ENCODE measurements at places on chromosomes 7 and 10.
A peak's percentile ranks its signal among the peaks of the same experiment; 100 is the strongest.

DNA sequence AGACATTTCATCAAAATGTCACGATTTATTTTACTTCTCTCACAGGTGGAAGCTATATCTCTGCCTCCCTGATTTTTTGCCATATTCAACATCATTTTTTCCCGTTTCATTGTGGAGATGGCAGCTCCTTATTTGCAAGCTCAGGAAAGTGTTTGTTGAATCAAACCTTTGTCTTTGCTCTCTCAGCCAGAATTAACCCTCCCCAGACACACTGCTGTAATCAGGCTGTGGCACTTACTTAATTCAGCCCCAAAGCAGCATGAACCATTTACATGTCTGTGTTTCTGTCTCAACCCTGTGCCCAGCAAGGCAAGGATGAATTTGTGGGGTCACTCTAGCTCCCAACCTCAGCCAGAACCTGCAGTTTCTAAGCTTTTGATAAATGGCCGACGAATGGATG is 397.2 kb downstream of the TCERG1L start:
- DNase-seq, result no peak

- DNase-seq, result no peak
These were observed 6.9 kb upstream of the UNC5B start for GRCh38 chr10:71205468-71205867.

GRCh38 chr10:103663236-103663635 is 169.7 kb downstream of the NEURL1 start:
- no peak for DNase-seq

GRCh38 chr10:79084012-79084971 is 15.5 kb downstream of the ZMIZ1 start:
- no peak for DNase-seq

DNA sequence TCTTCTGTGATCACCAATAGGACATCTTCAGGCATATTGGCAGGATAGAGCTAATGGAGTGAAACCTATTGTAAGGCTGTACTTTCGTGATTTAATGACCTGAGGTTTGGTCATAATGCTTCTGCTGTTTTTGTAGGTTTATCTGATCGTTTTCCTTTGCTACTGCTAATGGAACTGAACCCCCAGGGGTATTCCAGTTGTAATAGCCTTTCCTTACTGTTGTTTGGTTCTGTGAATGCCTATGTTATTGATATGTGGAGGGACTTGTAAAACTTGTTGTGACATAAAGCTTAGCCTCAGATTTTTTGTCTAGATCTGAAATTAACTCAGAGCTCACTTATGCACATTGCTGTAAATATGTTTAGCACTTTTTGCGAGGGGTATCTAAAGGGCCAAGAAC is 10.9 kb upstream of the VWA2 start:
- DNase-seq, result no peak

GRCh38 chr10:7484456-7485243 is 73.8 kb upstream of the SFMBT2 start:
- peak; percentile 6 for DNase-seq

DNA sequence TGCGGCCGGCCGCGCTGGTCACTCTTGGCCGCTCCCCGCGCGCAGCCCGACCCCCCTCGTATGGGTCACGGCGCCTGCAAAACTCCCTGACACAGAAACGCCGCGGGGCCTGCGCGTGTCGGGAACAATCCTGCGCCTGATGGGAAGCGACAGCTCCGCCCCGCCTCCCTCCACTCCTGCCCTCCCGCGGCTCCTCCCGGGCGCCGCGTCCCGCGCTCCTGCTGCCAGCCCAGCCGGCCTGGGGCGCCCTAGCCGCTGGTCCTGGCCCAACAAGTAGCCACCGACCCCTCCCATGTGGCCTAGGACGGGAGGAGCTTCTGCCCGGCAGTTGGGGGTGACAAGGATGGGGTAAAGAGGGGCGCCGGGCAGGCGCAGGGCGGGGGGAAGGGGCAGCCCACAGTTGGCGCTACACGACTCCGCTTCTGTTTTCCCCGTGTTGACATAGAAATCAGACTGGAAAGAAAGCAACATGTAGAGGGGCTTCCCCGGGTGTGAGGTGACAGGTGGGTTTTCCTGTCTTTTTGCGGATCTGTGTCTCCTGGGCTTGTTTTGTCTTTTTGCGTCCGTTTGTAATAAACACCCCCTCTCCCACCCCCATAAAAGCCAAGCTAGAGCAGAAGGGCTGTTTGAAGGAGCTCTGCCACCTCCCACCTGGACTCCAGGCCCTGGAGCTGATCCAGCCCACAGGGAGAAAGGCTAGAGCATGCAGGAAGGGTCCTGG is 35.1 kb upstream of the PAX2 start:
- DNase-seq, result peak; percentile 35

DNA sequence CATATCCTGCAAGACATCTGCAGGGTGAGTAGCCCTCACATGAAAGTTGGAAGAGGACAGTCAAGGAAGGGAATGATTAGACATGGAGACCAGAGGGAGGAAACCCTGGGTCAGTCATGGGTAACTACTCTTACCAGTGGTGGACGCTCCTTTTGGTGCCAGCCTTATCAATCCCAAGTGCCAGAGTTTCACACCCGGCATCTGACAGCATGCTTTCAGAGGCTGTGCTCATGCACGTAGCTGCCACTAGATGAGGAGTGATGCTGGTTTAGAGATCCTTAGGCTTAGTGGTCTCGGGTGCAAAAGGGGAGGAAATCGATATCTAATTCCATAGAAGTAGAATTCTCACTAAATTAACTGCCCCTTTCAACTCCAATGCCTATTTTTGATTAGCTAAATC is 100.8 kb downstream of the PLCE1 start:
- DNase-seq, result no peak

DNA sequence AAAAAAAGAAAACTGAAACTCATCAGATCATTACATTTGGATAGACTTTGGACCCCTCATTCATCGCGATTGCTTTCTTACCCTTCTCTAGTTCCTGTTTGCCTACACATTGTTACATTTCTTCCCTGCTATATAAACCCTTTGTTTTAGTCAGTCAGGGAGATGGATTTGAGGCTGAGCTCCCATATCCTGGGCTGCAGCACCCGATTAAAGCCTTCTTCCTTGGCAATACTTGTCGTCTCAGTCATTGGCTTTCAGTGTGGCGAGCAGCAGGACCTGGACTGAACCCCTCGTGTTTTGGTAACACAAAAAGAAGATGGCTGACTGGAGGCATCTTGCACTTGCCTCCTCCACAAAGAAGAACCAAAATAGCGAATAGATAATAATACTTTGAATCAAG is 34.1 kb upstream of the ELOVL3 start:
- no peak for DNase-seq

- no peak for DNase-seq
These were observed 194.9 kb downstream of the REEP3 start for GRCh38 chr10:63716016-63716580.

GRCh38 chr7:132800522-132800921 is 224.3 kb upstream of the PLXNA4 start:
- no peak for DNase-seq

GRCh38 chr7:88003581-88003980 is 69.5 kb downstream of the ADAM22 start:
- DNase-seq, result peak; percentile 46

DNA sequence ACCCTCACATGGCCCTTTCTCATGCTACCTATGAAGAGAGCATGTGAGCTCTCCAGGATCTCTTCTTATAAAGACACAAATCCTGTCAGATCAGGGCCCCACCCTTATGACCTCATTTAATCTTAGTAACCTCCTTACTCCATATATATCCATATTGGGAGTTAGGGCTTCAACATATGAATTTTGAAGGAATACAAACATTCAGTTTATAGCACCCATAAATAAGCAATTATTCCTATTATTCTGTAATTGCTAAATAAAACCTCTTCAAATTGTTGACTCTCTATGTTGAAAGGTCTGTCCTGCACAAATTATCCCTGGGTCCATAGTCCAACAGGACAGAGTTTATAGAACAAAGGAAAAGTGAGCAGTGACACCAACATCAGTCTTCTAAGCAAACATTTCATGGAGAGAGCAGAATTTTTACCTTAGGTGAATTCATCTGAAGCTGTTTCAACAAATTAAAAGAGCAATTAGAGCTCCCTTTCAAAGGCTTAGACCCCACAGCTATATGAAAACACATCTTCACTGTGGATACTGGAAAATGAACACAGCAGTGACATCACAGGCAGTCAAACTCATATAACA is 12.2 kb downstream of the DOCK4 start:
- DNase-seq, result peak; percentile 32

DNA sequence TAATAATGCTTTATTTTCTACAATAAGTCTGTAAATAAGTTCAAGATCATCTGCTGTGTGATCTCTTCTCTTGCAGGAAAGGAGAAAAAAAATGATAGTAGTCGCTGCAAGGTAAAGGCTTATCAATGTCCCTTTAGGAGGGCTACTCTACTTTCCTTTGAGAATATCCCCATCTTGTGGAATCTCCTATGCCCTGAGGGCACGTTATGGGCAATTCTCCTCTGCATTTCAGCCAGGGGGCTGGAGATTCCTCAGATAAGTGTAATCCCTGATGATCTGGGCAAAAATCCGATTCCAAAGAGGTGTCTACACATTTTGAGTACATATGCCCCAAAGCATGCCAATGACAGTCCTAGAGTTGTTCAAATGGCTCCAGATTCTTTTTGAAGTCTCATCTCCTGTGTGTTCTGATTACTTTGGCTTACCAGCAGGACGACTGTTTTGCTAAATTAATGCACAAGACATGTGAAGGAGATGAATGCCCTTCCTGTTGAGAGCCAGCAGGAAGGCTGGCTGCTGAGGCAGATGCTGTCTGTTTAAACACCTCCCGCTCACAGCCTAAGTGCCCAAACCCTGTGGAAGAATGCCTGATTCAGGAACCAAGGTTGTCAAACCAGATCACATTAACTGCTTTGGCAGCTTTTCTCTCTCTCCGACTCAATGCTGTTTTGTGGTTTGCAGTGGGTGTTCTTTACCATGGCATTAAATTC is 171.2 kb upstream of the COL1A2 start:
- DNase-seq, result peak; percentile 94

DNA sequence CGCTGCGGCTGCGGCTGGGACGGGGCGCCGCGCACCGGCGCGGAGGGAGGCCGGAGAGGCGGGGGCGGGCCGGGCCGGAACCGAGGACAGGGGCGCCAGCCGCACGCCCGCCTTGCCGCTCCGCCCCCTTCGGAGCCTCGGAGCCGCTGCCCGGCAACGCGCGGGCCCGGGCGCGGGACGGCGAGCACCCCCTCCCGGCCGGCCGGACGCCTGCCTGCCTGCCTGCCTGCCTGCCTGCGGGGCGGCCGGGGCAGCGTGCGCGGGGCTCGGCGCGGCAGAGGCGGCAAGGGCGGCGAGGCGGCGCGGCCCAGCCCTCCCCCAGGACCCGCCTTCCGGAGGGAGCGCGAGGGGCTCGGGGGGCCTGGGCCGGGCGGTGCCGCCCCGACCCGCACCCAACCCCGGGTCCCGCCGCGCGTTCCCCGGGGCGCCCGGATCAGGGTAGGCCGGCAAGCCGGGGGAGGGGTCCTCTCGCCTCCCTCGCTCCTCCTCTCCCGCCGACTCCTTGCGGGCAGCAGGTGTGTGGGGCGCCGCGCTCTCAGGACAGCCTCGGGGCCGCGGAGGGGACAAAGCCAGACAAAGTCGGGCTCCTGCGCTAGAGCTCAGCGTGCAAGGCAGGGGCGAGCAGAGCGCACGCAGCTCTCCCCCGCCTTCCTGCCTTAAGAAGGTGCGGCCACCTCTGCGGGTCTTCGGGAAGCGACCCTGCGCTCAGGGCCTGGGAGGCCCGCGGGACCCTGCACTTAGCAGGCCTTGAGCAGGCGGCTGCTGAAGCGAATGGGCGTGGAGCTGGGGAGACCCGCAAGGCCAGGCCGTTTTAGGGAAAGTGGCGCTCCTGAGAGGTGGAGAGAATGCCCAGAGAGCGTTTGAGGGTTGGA is at the start of gene KIAA1549:
TSS of gene KIAA1549 (minus strand) at position 58 of the 872 bp plus-strand sequence. CDS start 120 bp downstream, outside the sequence.
- DNase-seq, result peak; percentile 86

GRCh38 chr10:29857843-29858701 is 201.3 kb downstream of the JCAD start:
- DNase-seq, result no peak

DNA sequence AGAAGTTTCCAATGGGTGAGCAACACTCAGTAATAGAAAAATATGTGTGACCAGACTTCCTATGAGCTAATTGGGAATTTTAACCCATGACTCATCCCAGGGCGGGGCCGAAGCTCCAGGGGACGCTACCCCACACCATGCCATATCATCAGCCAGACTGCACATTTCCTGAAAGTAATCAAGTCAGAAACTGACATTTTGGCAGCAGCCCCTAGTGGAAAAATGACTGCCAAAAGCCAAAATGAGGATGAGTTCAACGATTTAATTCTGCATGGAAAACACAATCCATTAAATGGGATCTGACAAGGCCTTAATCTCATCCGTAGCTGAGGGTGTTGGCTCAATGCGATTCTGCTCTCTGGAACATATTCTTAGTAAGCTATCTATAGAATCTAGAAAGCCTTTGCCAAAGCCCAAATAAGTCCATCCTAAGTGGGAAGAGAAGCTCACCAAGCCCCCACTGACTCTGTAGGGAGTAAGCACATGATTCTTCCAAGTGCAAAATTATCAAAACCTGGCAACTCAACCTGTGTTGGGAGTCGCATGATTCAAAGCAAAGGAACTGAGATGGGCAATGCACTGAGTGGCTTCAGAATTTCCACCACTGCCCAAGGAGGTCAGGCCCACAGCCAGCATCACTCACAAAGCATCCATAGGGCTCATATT is 93.1 kb upstream of the PDE1C start:
- no peak for DNase-seq

GRCh38 chr10:65194126-65194525 is 1672.9 kb downstream of the REEP3 start:
- no peak for DNase-seq

DNA sequence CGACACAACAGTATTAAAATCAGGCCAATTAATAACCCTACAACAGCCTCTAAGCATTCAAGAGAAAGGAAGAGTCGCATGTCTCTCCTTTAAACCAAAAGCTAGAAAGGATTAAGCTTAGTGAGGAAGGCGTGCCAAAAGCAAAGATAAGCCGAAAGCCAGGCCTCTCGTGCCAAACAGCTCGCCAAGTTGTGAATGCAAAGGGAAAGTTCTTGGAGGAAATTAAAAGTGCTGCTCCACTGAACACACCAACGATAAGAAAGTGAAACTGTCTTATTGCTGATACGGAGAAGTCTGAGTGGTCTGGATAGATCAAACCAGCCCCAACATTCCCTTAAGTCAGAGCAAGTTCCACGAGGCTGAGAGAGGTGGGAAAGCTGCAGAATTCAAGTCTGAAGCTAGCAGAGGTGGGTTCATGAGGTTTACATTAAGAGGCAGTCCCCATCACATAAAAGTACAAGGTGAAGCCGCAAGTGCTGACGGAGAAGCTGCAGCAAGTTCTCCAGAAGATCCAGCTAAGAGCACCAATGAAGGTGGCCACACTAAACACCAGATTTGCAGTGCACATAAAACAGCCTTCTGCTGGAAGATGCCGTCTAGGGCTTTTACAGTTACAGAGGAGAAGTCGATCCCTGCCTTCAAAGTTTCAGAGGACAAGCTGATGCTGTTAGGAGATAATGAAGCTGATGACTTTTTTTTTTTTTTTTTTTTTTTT is 194.8 kb downstream of the MAD1L1 start:
- DNase-seq, result no peak

- DNase-seq, result no peak
These were observed 225.0 kb downstream of the BUB3 start for GRCh38 chr10:123379156-123379555.

DNA sequence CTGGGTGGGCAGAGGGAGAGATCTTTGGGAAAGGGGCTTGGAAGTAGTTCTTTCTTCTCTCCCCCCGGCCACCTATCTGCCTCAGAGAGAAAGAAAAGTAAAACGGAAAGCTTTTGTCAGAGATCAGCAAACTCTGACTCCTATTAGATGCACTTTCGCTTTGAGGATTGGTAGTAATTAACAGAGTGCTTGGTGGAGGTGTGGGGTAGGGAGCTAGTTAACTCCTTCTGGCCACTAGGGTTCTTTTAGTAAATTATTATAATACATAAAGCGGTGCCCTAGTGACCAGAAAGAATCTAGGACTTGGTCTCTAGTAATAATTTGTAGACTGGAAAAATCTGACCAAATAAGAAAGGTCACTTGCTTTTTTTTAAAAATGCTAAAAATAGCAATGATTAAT is 54.6 kb downstream of the CPVL start:
- DNase-seq, result no peak
